ENCODE measurements at places on chromosomes 3 and 15.

DNA sequence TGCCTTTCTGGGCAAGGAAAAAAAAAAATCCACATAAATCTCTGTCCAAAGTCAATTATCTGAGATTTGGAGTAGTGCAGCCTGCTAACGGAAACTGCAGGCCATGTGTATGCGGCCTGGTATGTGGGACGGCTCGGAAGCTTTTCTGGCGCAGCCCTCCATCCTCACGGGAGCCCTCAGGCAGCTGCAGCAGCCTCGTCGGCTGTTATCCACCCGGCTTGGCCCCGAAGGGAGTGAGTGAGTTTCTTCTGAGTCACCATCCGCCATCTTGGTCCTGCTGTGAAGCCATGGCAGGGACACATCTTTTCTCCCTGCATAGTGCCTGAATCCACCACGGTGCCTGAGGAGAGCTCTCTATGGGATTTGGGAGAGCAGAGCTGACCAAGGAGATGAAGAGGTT is 62.8 kb downstream of the POLR2M start:
- no peak for DNase-seq

GRCh38 chr15:70802629-70803028 is 39.3 kb upstream of the UACA start:
- DNase-seq, result no peak

- DNase-seq, result no peak
Observed at GRCh38 chr3:2180634-2181033, 82.0 kb downstream of the CNTN4 start.

DNA sequence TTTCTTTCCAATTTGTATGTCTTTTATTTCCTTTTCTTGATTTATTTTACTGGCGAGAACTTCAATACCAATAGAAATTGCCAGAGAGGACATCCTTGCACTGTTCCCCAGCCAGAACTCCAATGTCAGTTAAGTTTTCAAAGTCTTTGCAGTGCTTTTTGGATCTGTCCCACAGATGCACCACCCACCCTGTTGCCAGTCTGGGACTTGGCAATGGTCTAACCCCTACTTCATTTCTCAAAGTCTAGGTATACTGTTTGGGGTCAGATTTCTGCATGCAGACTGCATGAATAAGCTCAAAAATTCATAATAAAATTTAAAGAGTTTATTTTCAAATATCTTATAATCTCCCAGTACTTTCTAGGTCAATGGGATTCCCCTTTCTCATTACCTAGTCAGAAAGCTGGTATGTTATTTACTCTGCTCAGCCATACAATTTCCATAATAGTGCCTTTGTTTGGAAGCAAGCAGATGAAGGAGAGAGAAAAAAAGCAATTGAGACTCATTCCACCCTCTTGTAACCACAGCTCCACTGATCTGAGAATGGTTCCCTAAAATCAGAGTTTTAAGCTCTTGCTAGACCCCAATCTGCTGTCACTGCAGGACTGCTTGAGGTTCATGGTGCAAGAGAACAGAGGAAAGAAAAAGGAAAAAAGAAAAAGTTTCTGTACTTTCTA is 125.9 kb upstream of the PLXND1 start:
- no peak for DNase-seq

- DNase-seq, result no peak
Observed at GRCh38 chr15:67776600-67776999, 48.7 kb upstream of the SKOR1 start.
